ENCODE measurements at places on chromosomes 6 and 20.
A peak's percentile ranks its signal among the peaks of the same experiment; 100 is the strongest.

- no peak overlapping the region for H3K27ac ChIP-seq
- no peaks in the 10 kb centered on the region for H3K36me3 ChIP-seq
- no peak for DNase-seq
- H3K4me3 ChIP-seq = no peak overlapping the region
Measured at GRCh38 chr20:53298911-53299310, 294.7 kb downstream of the ZNF217 start.

DNA sequence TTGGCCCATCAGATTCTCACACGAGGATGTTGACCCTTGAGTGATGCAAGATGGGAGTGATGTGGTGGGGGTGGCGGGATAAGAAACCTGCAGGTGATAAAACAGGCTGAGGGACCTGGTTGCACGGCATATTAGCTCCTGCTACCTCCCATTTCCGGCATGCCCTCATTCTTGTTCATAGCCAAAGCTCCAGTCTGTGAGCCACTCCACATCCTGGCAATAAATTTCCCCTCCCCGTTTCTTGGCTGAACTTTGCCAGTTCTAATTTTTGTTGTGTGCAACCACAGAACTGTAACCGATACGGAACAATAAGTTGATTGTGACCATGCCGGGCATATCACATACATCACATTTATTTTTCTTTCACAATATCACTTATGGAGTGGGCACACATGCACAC, 41.6 kb upstream of the NFATC2 start:
- H3K4me3 ChIP-seq = no peak overlapping the region
- no peak for DNase-seq
- H3K27ac ChIP-seq = no peak overlapping the region
- no peaks in the 10 kb centered on the region for H3K27me3 ChIP-seq
- H3K36me3 ChIP-seq = no peaks in the 10 kb centered on the region
- peaks cover 39% of the 10 kb centered on the region for H3K4me1 ChIP-seq

DNA sequence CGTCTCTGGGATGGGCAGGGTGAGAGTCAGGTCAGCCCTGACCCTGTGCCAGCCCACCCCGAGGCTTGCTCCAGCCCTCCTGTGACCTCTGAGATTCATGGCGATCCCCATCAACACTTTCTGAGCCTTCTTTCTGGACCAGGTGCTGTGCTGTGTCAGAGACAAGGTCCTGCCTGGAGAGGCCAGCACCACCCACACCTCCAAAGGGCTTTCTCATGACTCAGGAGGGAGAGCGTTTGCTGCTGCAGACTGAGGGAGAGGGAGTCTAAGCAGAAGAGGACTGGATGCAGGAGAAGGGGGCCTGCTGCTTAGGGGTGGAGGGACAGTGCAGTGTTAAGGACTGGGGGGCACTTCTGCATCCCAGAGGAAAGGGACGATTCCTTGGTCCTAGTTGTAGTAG, 193.5 kb downstream of the LRFN2 start:
- H3K4me1 ChIP-seq = no peaks in the 10 kb centered on the region
- H3K36me3 ChIP-seq = no peaks in the 10 kb centered on the region
- no peak overlapping the region for H3K4me3 ChIP-seq
- H3K27ac ChIP-seq = no peak overlapping the region

GRCh38 chr20:62929051-62929538, 2.8 kb upstream of the DIDO1 start:
- peak overlapping the region; percentile 46 for H3K4me3 ChIP-seq
- no peak overlapping the region for H3K27ac ChIP-seq
- peaks cover 74% of the 10 kb centered on the region for H3K4me1 ChIP-seq
- H3K27me3 ChIP-seq = no peaks in the 10 kb centered on the region
- DNase-seq = peak; percentile 56
- no peaks in the 10 kb centered on the region for H3K36me3 ChIP-seq

DNA sequence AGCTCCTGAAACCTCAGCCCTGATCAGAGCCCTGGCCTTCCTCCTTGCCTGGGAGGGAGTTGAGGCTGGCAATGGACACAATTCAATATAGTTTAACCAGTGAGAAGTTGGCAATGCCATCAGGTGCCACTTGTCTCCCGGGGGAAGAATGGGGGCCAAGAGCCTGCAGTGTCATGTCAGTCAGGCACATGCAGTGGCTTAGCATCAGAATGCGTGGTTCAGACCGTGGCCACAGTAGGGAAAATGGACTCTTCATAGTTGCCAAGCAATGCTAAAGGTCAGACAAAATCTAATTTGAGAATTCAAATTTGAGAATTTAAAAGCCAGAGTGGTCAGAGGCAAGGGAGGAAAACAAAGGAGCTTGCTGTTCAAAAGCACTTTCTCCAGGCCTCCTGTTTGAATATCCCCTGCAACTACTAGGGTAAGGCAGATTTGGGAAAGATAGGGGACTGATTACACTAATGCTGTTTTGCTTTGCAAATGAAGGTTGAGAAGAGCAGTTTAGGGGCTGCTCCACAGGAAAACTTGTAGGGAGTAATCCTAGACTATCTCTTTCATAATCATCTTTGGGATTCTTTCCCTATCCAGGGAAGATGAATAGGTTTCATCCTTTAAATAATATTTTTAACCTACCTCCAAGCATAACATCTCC, 33.1 kb upstream of the CLIC5 start:
- DNase-seq = no peak
- H3K4me3 ChIP-seq = no peak overlapping the region
- no peaks in the 10 kb centered on the region for H3K27me3 ChIP-seq
- H3K27ac ChIP-seq = no peak overlapping the region
- H3K4me1 ChIP-seq = no peaks in the 10 kb centered on the region

GRCh38 chr6:76565932-76566331, 493.5 kb upstream of the IMPG1 start:
- no peak overlapping the region for H3K27ac ChIP-seq
- H3K4me3 ChIP-seq = no peak overlapping the region
- no peak for DNase-seq
- no peaks in the 10 kb centered on the region for H3K27me3 ChIP-seq

All from Karpas-422 (cell line).